Posterior vena cava (tissue), 2 donors: ENCODE measurements at places on chromosomes 16 and 17. TPM values are rescaled to one million over a fixed set of nuclear protein-coding genes. Genes with fewer than 3 reads are reported as not detected.

The SHISA6 gene
- total RNA-seq = 0.24 TPM

The HSDL1 gene
- total RNA-seq = 10.1 TPM

The KRTAP4-2 gene
- not detected for total RNA-seq

GRCh38 chr17:37710344-37710886 is 34.4 kb downstream of the HNF1B start:
- no peak for DNase-seq

The UQCRC2 gene
- total RNA-seq = 168 TPM

GRCh38 chr16:9302072-9302471 is 210.6 kb downstream of the HAPSTR1 start:
- DNase-seq = no peak

GRCh38 chr17:41178341-41178740 is 320 bp upstream of the KRTAP4-2 start:
- DNase-seq = no peak

The HASPIN gene
- 0.24 TPM for total RNA-seq

GRCh38 chr17:70134042-70134441 is 35.3 kb upstream of the KCNJ2 start:
- no peak for DNase-seq

DNA sequence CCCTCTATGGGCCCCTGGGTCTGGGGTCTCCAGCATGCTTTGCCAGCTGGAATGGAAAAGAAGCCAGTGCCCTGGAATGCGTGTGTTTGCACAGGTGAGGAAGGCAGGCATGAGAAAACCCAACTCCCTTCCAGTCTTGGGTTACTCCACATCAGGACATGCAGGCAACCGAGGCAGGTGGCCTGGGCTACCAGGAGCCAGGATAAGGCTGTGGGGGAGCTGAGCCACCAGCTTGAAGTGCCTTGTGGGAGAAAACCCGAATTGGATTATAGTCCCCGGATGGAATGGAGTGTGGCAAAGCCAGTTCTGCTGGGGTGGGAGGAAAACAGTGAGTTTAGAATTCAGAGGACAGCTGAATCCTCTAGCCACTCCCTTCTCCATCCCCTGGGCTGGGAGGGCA is 7.2 kb downstream of the SRCIN1 start:
- DNase-seq = no peak

The DNAAF8 gene
- total RNA-seq = 0.43 TPM

The BCO1 gene
- total RNA-seq = not detected

- no peak for DNase-seq
These were observed 40.2 kb downstream of the MAF start for GRCh38 chr16:79560318-79560717.

- DNase-seq = peak; percentile 76
These were observed 6.9 kb downstream of the SLC16A3 start for GRCh38 chr17:82235775-82236141.

DNA sequence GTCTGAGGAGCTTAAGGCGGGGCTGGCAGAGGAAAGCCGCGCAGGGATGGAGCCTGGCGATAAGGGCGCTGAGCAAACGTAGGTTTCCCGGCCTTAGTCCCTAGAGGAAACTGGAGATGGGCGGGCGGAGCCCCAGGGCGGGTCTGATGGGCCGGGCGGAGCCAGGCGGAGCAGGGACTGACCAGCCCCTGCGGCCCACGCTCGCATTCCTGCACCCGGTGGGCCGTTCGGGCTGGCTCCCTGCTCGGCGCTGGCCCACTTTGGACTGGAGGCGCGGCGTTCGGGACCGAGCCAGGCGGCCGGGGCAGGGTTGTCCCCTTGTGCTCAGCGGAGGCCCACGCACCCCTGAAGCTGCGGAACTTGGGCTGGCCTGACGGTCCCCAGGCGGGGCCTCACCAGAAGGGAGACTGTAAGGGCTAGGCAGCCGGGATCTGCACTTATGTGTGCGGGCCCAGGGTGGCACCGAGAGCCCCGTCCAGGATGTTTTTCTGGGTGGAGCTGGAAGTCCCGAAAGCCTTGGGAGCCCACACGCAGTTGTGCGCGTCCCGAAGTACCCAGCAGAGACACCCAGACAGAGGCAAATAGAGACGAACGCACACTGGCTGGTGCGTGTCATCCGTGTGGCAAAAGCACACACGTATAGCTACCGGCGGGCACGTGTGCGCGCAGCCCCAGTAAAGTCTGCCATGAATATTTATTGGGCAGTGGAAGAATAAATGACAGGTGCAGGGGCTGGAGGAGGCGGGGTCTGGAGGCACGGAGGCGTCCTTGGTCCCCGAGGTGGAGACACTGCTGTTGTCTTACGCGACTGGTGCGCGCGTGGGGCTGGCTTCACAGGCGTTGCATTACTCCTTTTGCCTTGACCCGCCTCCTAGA is 1.4 kb downstream of the PYDC1 start:
- DNase-seq = no peak

- peak; percentile 93 for DNase-seq
These were observed 17.1 kb downstream of the ITGB4 start for GRCh38 chr17:75738218-75738802.

The OR1F1 gene
- total RNA-seq = not detected

- DNase-seq = no peak
These were observed 38.9 kb upstream of the CSNK2A2 start for GRCh38 chr16:58236831-58237230.

GRCh38 chr16:1895068-1895467 is 23.1 kb upstream of the MEIOB start:
- no peak for DNase-seq
